ENCODE measurements at places on chromosomes 2 and 18. TPM values are rescaled to one million over a fixed set of nuclear protein-coding genes. Genes with fewer than 3 reads are reported as not detected.

DNA sequence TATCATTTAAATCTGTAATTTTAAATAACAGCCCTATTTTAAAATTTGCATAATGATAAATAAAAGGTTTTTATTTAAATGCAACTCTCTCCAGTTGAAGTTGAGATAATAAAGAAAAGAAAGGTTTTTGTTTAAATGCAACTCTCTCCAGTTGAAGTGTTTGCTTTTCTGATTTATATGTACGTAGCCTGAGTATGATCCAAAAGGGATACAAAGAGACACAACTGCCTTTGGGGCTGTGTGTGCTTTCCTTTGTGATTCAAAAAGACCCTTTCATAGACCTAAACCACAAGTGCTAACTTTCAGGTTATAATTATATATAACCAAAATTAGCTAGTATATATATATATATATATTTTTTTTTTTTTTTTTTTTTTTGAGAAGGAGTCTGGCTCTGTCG lies 76.2 kb upstream of the MFF start:
- H3K27me3 ChIP-seq, result no peaks in the 10 kb centered on the region
- H3K36me3 ChIP-seq, result no peaks in the 10 kb centered on the region
- H3K27ac ChIP-seq, result no peak overlapping the region
- DNase-seq, result no peak
- H3K4me1 ChIP-seq, result no peaks in the 10 kb centered on the region

DNA sequence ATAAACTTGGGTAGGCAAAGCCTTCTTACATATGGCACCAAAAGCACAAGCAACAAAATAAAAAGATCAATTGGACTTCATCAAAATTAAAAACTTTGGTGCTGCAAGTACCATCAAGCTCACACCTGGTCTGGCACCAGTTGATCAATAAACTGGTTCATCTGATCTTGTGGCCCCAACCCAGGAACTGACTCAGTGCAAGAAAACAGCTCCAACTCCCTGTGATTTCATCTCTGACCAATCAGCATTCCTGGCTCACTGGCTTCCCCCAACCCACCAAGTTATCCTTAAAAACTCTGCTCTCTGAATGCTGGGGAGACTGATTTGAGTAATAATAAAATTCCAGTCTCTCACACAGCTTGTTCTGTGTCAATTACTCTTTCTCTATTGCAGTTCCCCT lies 8.4 kb downstream of the EPG5 start:
- H3K36me3 ChIP-seq, result peaks cover 13% of the 10 kb centered on the region
- no peak overlapping the region for H3K27ac ChIP-seq
- no peaks in the 10 kb centered on the region for H3K27me3 ChIP-seq
- peaks cover 6% of the 10 kb centered on the region for H3K4me1 ChIP-seq
- no peak for DNase-seq
- H3K4me3 ChIP-seq, result no peak overlapping the region

DNA sequence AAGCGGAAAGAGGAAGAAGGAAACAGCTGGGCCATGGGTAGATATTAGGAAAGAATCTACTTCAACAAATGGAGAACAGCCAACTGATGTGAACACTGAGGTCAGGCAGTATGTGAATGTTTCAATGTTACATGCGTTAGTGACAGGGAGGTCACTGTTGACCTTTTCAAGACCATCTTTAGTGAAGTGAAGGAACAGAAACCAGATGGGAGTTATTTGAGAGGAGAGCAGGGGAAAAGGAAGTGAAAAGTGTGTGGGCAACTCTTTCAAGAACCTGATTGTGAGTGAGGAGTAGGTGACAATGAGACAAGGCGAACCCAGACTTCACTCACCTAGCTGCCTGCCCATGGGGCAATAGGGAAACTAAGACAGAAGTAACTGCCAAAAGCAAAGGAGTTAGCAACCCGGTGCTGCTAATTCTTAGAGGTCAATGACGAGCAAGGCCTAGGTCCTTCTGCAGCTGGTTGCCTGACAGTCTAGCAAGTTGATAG lies 67.0 kb downstream of the SP3 start:
- no peak overlapping the region for H3K4me3 ChIP-seq
- no peak overlapping the region for H3K27ac ChIP-seq
- DNase-seq, result no peak
- no peaks in the 10 kb centered on the region for H3K36me3 ChIP-seq

DNA sequence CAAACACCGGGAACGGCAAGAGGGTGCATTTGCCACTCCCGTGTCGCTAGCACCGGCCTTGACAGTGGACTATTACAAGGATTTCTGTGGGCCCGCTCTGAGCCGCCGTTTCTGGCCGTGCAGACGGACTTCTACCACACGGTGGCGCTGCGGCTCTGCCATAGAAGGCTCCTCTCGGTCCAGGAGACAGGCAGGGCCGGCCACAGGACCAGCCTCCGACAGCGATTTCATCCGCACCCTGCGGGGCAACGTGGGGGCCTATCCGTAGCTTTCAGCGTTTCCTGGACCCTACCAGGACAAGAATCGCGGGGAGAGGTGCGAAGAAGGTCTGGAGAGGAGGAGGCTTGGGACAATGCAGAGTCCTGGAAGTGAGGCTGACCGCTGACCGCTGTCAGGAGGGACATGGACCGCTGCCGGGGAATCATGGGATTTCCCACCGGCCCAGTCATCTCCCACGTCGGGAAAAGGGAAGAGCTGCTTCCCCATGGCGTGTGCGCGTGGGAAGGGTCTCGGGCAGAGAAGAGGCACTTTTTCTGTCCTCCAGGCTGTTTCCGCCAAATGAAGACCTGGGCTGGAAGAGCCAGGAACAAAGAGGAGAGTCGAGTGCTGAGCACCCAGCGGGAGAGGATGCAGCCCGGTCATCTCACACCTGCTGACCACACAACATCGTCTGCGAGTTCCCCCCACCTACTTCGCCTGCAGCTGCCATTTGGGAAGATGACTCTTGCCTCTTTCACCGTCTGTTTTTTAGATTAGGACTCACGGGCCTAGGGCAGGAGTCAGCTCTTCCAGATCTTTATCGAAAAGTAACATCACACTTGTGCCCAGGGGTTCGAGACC lies 35.5 kb upstream of the HAAO start:
- H3K4me3 ChIP-seq, result peak overlapping the region; percentile 44
- peak; percentile 91 for DNase-seq
- no peaks in the 10 kb centered on the region for H3K4me1 ChIP-seq
- peak overlapping the region; percentile 47 for H3K27ac ChIP-seq
- no peaks in the 10 kb centered on the region for H3K36me3 ChIP-seq
- no peaks in the 10 kb centered on the region for H3K27me3 ChIP-seq

GRCh38 chr2:71694501-71695234 lies 241.3 kb downstream of the DYSF start:
- no peak overlapping the region for H3K27ac ChIP-seq
- H3K4me3 ChIP-seq, result no peak overlapping the region
- no peaks in the 10 kb centered on the region for H3K36me3 ChIP-seq
- no peaks in the 10 kb centered on the region for H3K27me3 ChIP-seq

GRCh38 chr2:134175834-134176233 lies 78.0 kb upstream of the MGAT5 start:
- no peaks in the 10 kb centered on the region for H3K27me3 ChIP-seq
- no peak overlapping the region for H3K27ac ChIP-seq
- H3K36me3 ChIP-seq, result no peaks in the 10 kb centered on the region
- H3K4me1 ChIP-seq, result no peaks in the 10 kb centered on the region

The IGFBP5 gene
- 92.5 TPM for polyA plus RNA-seq

All from adrenal gland (tissue), 19 donors.